ENCODE measurements at places on chromosomes 3 and 15.

DNA sequence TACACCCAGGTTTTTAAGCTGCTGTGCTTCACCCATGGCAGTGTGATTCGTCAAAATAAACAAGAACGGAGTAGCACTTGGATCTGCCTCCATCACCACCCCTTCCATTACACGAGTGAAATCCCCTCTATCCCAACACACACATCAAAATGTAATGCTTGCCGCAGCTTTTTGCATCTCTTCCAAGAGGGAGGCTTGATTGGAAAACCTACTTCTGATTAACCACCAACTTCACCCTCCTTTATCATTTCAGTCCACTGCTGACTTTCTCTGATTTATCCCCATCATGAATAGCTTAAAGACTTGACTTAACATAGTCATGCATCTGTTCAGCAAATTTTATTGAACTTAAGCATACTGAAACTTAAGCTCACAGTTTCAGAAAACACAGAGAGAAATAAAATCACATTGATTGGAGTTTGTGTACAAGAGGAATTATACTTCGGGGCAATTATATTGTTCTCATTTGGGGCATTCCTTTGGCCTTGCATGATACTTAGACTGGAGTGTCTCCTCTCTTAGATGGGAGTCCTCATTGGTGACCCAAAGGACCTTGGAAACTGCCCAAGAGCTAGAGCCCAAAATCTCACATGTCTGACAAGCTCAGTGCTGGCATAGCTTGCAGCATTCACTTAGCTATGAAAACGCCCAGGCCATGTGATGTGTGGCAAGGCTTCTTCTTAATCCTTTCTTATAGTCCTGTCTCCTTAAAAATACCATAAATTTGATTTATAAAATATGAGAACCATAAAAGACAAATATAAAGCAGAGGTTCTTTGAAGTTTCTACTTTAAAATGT is 124.3 kb upstream of the UMPS start:
- no peak for DNase-seq

- DNase-seq: peak; percentile 1
These were observed 207.1 kb downstream of the GBE1 start for GRCh38 chr3:81554388-81554787.

DNA sequence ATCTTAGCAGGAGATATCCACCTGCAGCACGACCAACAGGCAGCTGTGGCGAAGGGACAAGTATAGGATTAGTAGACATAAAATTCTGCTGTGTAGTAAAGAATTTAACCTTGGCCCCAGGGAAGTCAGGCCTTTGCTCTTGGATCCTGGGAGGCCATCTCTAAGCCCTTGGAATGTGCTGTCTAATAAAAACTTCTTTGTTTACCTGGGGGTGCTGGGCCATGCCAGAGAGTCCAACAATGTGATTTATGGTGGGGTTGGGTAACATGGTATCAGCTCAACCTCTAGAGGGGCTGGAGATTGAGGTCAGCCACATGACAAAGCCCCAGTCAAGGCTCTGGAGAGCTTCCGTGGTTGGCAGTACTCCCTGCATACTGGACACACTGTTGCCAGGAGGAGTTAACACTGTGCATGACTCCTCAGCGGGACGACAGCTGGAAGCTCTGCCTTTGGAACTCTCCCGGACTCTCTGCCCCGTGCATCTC is 52.4 kb downstream of the HEG1 start:
- DNase-seq: no peak

- no peak for DNase-seq
These were observed 976 bp downstream of the DIS3L start for GRCh38 chr15:66294157-66294931.

DNA sequence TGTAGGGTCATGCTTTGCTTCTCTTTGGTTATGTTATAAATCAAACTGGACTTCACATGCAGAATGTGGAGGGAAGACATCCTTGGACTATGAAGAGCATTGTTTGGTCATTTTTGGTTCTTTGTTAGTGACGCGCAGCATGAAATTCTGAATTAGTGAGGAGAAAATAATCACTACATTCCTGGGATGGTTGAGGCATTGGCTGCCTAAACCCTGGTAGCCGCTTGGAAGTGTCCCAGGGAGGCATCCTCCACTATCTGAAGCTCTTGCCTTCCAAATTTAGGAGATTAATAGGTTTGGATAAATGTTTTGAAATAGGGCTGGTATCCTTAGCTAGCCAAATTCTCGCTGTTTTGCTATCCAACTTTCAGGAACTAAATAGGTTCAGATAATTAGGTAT is 96.2 kb downstream of the CLSTN2 start:
- no peak for DNase-seq

- DNase-seq: no peak
These were observed 46.1 kb downstream of the ABHD5 start for GRCh38 chr3:43736558-43737440.

DNA sequence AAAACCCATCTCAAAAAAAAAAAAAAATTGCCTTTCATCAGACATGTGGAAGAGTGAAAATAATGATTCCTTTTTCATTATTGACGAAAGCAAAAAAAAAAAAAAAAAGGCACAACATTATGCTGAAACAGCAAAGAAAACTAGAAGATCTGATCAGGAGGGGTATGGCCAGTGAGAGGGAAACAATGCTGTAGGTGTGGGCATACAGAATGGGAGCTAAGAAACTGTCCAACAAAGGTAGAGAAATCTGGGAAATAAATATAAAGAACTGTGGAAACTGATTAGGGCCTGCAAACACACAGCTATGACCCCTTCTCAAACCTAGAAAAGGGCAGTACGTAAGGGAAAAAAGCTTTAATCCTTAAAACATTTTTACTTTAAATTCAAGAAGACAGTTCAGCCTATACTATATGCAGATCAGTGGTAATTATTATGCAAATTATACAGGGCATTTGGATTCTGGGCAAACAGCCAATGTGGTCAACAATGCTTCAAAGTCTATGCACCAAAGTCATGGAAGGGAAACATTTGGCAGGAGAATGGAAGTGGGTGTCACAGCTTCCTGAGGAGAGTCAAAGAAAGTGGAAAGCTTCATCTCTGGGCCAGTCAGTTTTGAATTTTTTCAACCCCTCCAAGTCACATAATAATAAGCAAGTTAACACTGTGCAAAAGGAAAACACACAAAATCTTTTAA is 68.3 kb upstream of the SLC12A8 start:
- no peak for DNase-seq

- no peak for DNase-seq
These were observed 505.9 kb downstream of the SI start for GRCh38 chr3:164572436-164572835.

- DNase-seq: no peak
These were observed 400.4 kb upstream of the THBS1 start for GRCh38 chr15:39180483-39180933.

- no peak for DNase-seq
These were observed 15.8 kb upstream of the RBSN start for GRCh38 chr3:15114466-15115358.

DNA sequence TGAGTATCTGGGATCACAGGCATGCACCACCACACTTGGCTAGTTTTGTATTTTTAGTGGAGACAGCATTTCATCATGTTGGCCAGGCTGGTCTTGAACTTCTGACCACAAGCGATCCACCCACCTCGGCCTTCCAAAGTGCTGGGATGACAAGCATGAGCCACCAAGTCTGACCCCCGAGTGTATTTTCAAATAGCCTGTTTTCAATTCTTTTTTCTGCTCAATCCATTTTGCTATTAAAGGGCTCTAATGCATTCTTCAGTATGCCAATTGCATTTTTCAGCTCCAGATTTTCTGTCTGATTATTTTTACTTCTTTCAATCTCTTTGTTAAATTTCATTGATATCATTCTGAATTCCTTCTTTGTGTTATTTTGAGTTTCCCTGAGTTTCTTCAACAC is 5.8 kb downstream of the OR5H6 start:
- DNase-seq: no peak

- no peak for DNase-seq
These were observed 14.0 kb upstream of the DYNC1LI1 start for GRCh38 chr3:32584660-32585059.
